ENCODE measurements at places on chromosomes 13 and 19. TPM values are rescaled to one million over a fixed set of nuclear protein-coding genes. Genes with fewer than 3 reads are reported as not detected.

Gene RNF113B
- total RNA-seq, result not detected

Gene MBD3L3
- not detected for total RNA-seq

Gene FUT6
- 0.75 TPM for total RNA-seq

Gene CLC
- total RNA-seq, result not detected

Gene ELAVL1
- total RNA-seq, result 91.5 TPM

Gene PCID2
- 60.8 TPM for total RNA-seq

Gene FREM2
- not detected for total RNA-seq

Gene ZNF491
- 3.6 TPM for total RNA-seq

Gene KLK2
- not detected for total RNA-seq

Gene PRODH2
- total RNA-seq, result not detected

Gene MTUS2
- total RNA-seq, result not detected

Gene PSMC4
- 84.5 TPM for total RNA-seq

Gene CLDN10
- not detected for total RNA-seq

Gene HIF3A
- total RNA-seq, result not detected

Gene PSG1
- total RNA-seq, result not detected

Gene RDH13
- total RNA-seq, result 25.9 TPM

Gene MBD3L2
- total RNA-seq, result not detected

Gene ZNF682
- total RNA-seq, result 16.9 TPM

Gene KISS1R
- 3.1 TPM for total RNA-seq

Gene SWSAP1
- 3.0 TPM for total RNA-seq

Gene KLK5
- total RNA-seq, result not detected

Gene OPA3
- 10.6 TPM for total RNA-seq

Gene RFXAP
- 17.6 TPM for total RNA-seq

Gene TEKTIP1
- 13.9 TPM for total RNA-seq

Gene RAB8A
- 133 TPM for total RNA-seq

Gene ZNF83
- 81.0 TPM for total RNA-seq

Gene NOTCH3
- 0.22 TPM for total RNA-seq

Gene ZNF28
- total RNA-seq, result 27.4 TPM

Gene CEACAM7
- total RNA-seq, result not detected

Gene ZNF14
- 13.7 TPM for total RNA-seq

Gene CEACAM1
- 38.3 TPM for total RNA-seq

Gene EMP3
- total RNA-seq, result 303 TPM

Gene CAPS
- total RNA-seq, result 25.0 TPM

Gene PEG3
- total RNA-seq, result 0.06 TPM

Gene CKM
- not detected for total RNA-seq

Gene ACP5
- total RNA-seq, result 32.0 TPM

Gene IPO5
- 76.3 TPM for total RNA-seq

Gene NTF4
- total RNA-seq, result not detected

Gene METTL21C
- not detected for total RNA-seq

Gene SLAIN1
- total RNA-seq, result 31.1 TPM

Gene HIPK4
- not detected for total RNA-seq

Gene ARHGAP35
- 42.7 TPM for total RNA-seq

Gene KCNRG
- 0.22 TPM for total RNA-seq

Gene SLC8A2
- total RNA-seq, result 0.20 TPM

Gene IRGC
- not detected for total RNA-seq

Gene SELENOV
- total RNA-seq, result not detected
